ENCODE measurements at places on chromosomes 5 and 9. TPM values are rescaled to one million over a fixed set of nuclear protein-coding genes. Genes with fewer than 3 reads are reported as not detected.
A peak's percentile ranks its signal among the peaks of the same experiment; 100 is the strongest.

DNA sequence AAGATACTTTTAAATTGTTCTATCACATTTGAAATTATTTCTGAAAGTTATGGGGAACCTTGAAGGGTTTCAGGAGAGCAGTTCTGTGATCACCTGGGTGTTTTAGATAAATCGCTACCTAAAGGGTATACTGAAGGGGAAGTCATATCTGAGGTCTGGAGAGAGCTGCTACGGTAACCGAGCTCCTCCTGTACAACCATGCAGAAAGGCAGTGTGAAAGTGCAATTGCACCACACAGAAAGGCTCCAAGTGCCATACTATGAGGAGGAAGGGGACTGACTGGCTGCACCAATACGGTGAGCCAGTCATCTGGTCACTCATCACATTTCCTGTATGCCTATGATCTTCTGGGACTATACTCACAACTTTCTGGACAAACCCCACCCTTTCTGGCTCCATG is 241.4 kb upstream of the SLC24A2 start:
- H3K4me3 ChIP-seq: no peak overlapping the region
- H3K27me3 ChIP-seq: no peaks in the 10 kb centered on the region

- no peak overlapping the region for H3K4me3 ChIP-seq
- H3K27ac ChIP-seq: no peak overlapping the region
- DNase-seq: no peak
- H3K36me3 ChIP-seq: no peaks in the 10 kb centered on the region
Observed at GRCh38 chr9:15961217-15961616, 408.4 kb downstream of the CCDC171 start.

GRCh38 chr9:76116913-76117312 is 226.4 kb downstream of the PCSK5 start:
- no peak overlapping the region for H3K4me3 ChIP-seq
- no peak overlapping the region for H3K27ac ChIP-seq
- H3K36me3 ChIP-seq: no peaks in the 10 kb centered on the region
- no peak for DNase-seq
- H3K27me3 ChIP-seq: no peaks in the 10 kb centered on the region

Gene FLT4
- total RNA-seq: 17.2 TPM

Gene FAXDC2
- total RNA-seq: 47.5 TPM

Gene LIFR
- total RNA-seq: 84.5 TPM

Gene COQ4
- 65.8 TPM for total RNA-seq

Gene RIGI
- total RNA-seq: 11.2 TPM

DNA sequence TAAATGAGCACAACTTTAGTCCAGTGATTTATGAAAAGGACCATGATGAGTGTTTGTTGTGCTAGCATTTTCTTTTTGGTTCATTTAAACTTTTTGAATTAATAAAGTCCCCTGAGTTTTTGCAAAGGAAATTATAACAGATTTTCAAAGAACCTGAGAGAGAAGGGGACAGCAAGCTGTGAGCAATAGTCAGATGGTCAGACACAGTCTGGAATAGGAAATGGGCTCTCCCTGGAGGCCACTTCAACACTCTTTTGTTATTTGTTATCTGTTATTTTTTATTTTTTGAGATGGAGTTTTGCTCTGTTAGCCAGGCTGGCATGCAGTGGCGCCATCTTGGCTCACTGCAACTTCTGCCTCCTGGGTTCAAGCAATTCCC is 171.1 kb downstream of the ARHGEF28 start:
- no peaks in the 10 kb centered on the region for H3K36me3 ChIP-seq
- H3K27ac ChIP-seq: no peak overlapping the region
- no peak for DNase-seq
- H3K27me3 ChIP-seq: no peaks in the 10 kb centered on the region

Gene ADAMTS16
- total RNA-seq: not detected

DNA sequence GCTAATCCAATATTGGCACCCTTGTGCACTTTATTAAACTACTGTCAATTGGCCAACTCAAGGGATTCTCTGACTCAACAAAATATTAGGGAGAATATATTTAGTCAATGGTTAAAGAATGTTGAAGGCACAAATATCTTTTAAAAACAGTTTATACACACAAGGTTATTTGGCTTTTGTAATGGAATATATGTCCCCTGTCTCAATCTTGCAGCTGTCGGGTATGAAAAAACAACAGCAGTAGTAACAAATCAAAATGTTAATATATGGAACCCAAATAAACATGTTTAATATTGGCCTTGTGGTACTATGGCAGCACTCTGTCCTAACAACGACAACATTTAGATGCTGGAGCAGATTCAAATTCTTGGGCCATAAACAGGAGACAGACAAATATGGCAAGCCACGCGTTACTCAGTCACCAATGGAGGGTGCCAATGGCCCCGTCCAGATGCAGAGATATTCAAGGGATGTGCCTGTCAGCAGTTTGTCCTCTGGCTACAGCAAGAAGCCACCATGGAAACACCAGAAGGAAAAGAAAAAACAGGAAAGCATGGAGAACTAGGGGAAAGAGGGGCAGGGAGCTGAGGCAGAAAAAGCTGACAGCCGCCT is 342.0 kb downstream of the NDUFS4 start:
- no peaks in the 10 kb centered on the region for H3K36me3 ChIP-seq
- H3K4me1 ChIP-seq: no peaks in the 10 kb centered on the region
- no peaks in the 10 kb centered on the region for H3K27me3 ChIP-seq
- H3K4me3 ChIP-seq: no peak overlapping the region
- DNase-seq: no peak
- H3K27ac ChIP-seq: no peak overlapping the region

Gene PCDHB2
- total RNA-seq: 9.2 TPM

DNA sequence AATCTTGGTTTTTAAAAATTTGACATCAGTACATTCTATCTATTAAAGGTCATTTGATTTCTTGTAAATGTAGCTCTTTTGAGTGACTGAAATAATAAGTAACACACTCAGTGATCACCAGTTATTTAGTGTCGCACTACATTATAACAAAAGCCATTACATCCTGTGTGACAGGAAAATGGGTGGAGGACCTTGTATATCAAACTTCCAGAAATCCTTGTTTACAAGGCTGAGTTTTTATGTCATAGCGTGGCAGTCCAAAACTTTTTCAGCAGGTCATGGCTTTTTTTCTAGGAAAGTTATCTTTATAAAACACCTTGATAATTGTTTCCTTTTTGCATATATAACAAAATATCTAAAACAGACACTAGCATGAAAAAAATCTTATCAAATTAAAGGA is 14.4 kb upstream of the ITGA1 start:
- H3K4me3 ChIP-seq: no peak overlapping the region
- peak overlapping the region; percentile 83 for H3K27ac ChIP-seq
- no peaks in the 10 kb centered on the region for H3K36me3 ChIP-seq
- no peak for DNase-seq
- no peaks in the 10 kb centered on the region for H3K27me3 ChIP-seq

Gene KIF12
- 3.3 TPM for total RNA-seq

Gene EMB
- 12.6 TPM for total RNA-seq

GRCh38 chr9:88645172-88645878 is 110.3 kb downstream of the NXNL2 start:
- H3K27me3 ChIP-seq: no peaks in the 10 kb centered on the region
- H3K27ac ChIP-seq: no peak overlapping the region
- H3K4me1 ChIP-seq: no peaks in the 10 kb centered on the region
- H3K36me3 ChIP-seq: no peaks in the 10 kb centered on the region
- DNase-seq: no peak

- no peaks in the 10 kb centered on the region for H3K4me1 ChIP-seq
- H3K4me3 ChIP-seq: no peak overlapping the region
- no peak for DNase-seq
- H3K27me3 ChIP-seq: no peaks in the 10 kb centered on the region
Observed at GRCh38 chr5:88602584-88602983, 280.4 kb downstream of the MEF2C start.

Gene TMEM215
- total RNA-seq: not detected

Gene HAPLN1
- not detected for total RNA-seq

Gene PAEP
- total RNA-seq: not detected

Gene GFI1B
- 0.97 TPM for total RNA-seq

DNA sequence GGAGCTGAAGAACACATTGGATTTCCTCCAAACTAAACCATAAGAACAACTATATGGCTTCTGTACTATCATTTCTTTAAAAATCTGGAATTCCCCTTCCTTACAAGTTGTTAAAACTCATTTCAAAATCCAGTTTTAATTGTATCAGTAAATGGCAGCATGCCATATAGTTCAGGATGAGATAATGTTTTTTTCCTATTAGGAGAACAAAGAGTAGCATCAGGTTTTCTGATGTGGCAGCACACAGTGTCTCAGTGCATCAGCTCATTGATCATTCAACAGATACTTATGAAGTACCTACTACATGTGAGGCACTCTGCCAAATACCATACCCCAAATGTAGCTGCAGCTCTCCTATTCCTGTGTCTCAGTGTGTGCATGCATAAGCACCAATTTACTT is 161.1 kb downstream of the EPB41L4A start:
- H3K36me3 ChIP-seq: no peaks in the 10 kb centered on the region
- H3K27me3 ChIP-seq: no peaks in the 10 kb centered on the region
- no peak overlapping the region for H3K4me3 ChIP-seq
- DNase-seq: no peak
- H3K4me1 ChIP-seq: no peaks in the 10 kb centered on the region
- no peak overlapping the region for H3K27ac ChIP-seq

GRCh38 chr9:4126184-4126865 is 173.5 kb downstream of the GLIS3 start:
- H3K27ac ChIP-seq: no peak overlapping the region
- no peak overlapping the region for H3K4me3 ChIP-seq
- no peak for DNase-seq
- no peaks in the 10 kb centered on the region for H3K36me3 ChIP-seq
- no peaks in the 10 kb centered on the region for H3K27me3 ChIP-seq

DNA sequence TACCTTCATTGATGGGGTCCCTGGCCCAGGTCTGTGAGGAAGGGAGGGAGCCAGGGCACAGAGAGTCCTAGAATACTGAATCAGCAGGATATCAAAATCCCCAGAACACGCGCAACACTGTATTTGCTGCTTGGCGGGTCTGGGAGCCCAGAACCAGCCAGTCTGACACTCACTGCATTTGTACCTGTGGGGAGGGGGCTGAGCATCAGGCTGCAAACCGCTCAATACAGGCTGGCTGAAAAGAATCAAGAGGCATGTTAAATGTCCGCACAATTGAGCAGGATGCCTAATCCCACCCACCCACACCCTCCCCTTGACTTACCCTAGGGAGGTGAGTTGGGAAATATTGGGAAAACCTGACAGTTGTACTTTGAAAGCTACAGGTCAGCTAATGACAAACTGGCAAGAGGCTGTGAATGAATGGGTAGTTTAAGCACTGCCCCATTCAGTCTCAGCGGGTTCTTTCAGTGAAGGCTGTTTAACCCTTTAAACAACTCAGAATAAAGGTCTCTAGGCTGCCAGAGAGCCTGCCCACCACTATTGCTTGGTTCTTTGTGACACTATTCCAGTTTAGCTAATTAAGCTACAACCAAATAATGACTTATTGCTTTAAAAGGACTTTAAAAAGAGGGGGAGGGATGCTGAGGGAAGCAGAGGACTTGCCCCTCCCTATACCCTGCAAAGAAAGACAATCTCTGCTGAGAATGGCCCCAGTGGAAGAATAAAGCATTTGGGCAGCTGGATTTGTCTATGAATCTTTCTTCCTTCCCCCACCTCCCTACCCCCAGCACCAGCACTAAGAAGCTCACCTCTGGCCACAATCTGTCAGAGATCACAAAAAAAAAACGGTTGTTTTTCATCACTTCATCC is 5.0 kb downstream of the SPRY4 start:
- H3K27me3 ChIP-seq: peaks cover 5% of the 10 kb centered on the region
- peaks cover 80% of the 10 kb centered on the region for H3K4me1 ChIP-seq
- DNase-seq: no peak
- H3K36me3 ChIP-seq: no peaks in the 10 kb centered on the region
- peak overlapping the region; percentile 69 for H3K4me3 ChIP-seq

DNA sequence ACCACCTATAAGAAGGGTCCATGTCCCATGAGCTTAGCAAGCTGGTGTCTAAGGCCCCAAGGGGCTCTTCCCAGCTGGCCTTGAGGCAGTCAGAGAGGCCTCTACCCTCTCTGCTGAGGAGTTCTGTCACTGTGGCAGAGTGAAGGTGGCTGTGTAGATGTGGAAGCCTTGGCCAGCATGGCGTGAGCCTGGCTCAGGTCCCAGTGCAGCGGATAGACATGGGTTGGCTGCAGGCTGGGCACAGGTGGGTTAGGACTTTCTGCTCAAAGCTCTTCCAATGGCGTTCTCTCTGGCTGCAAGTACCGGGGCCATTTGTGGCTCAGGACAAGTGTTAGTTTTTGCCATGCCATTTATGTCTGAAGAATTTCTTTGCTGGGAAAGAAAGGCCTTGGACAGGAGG is 47.3 kb downstream of the JADE2 start:
- H3K27me3 ChIP-seq: no peaks in the 10 kb centered on the region
- peaks cover 43% of the 10 kb centered on the region for H3K4me1 ChIP-seq
- no peak overlapping the region for H3K27ac ChIP-seq
- no peak overlapping the region for H3K4me3 ChIP-seq

Gene CERT1
- 39.8 TPM for total RNA-seq

DNA sequence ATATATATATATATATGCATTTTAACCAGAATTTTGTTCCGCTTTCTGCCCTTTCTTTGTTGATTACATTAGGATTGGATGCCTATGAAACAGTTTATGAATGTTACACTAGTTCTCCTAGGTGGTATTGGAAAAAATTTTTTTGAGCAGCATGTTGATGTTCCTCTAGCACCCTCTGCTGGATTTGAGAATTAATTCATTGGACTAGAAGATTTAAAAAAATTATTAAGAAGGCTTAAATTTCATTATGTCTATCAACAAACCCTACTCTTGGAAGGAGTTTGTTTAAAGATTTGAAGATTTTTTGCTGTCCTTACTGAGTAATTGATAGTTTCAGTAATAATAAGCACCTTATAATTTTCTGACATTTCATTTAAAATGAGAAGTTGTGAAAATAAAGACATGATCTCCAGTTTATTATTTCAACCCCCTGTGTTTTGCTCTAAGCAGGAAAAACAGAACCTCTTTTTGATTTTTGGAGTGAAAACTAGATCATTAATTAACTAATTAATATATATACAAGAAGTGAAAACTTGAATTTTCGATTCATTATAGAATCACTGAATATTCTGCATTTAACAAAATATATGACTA is 89.6 kb downstream of the CCDC171 start:
- no peaks in the 10 kb centered on the region for H3K36me3 ChIP-seq
- no peaks in the 10 kb centered on the region for H3K27me3 ChIP-seq
- no peak overlapping the region for H3K4me3 ChIP-seq
- no peak for DNase-seq
- no peaks in the 10 kb centered on the region for H3K4me1 ChIP-seq
- H3K27ac ChIP-seq: no peak overlapping the region

Gene OTP
- not detected for total RNA-seq

Measured in upper lobe of left lung (tissue), 6 donors.